ENCODE measurements at places on chromosomes 13 and 19. TPM values are rescaled to one million over a fixed set of nuclear protein-coding genes. Genes with fewer than 3 reads are reported as not detected.

The IGFL2 gene
- total RNA-seq: not detected

The EFNB2 gene
- 4.3 TPM for total RNA-seq

The GRIN2D gene
- 0.20 TPM for total RNA-seq

The TNNT1 gene
- 0.18 TPM for total RNA-seq

The RFPL4A gene
- total RNA-seq: 1.0 TPM

The DNAAF3 gene
- total RNA-seq: 0.63 TPM

The GRIK5 gene
- 0.25 TPM for total RNA-seq

The BBC3 gene
- total RNA-seq: 2.7 TPM

The CD209 gene
- 1.2 TPM for total RNA-seq

The EBI3 gene
- total RNA-seq: 1.3 TPM

The CCL25 gene
- total RNA-seq: 0.30 TPM

The CGB3 gene
- total RNA-seq: not detected

The COMP gene
- total RNA-seq: not detected

The A1BG gene
- 1,433 TPM for total RNA-seq

The ELSPBP1 gene
- not detected for total RNA-seq

The CCDC169 gene
- total RNA-seq: 0.08 TPM

The FAM216B gene
- total RNA-seq: not detected

The MCEMP1 gene
- 0.18 TPM for total RNA-seq

The OR7A5 gene
- not detected for total RNA-seq

The S1PR4 gene
- 0.70 TPM for total RNA-seq

The PGLYRP1 gene
- total RNA-seq: 0.43 TPM

The NXNL1 gene
- total RNA-seq: not detected

The SLC7A10 gene
- not detected for total RNA-seq

The CXCL17 gene
- total RNA-seq: not detected

The CAPN12 gene
- 30.9 TPM for total RNA-seq

The CLEC17A gene
- total RNA-seq: not detected

The SIGLECL1 gene
- total RNA-seq: not detected

The THSD8 gene
- 1.5 TPM for total RNA-seq

The SERPINE3 gene
- total RNA-seq: not detected

Data from left lobe of liver (tissue), 2 donors.